Cortex of kidney (tissue), 1 donor: ENCODE measurements at places on chromosomes 4 and X.

DNA sequence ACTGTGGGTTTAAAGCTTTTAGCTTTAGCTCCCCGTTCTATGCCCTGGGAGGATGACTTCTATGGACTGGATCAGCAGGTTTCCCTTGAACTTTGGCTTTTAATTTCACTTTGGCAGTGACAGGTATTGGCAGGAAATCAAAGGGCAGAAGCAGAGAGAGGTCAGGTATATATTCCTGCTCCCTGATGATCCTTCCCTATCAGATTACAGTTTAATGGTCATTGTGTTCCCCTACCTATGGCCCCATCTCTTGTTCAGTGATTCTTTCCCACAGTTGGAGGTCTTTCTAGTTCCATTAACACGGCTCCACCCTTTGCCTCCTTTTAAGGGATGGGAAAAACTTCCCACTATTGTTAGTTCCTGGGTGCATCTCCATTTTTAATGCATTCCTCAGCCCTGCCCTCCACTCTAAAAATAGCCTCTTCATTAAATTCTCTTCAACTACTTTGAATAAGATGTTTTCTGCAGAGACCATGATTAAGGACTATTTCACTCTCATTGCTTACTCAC, 107.8 kb upstream of the TMEM47 start:
- DNase-seq, result no peak

GRCh38 chrX:12992544-12993118, 17.7 kb downstream of the TMSB4X start:
- no peak for DNase-seq

- DNase-seq, result no peak
Measured at GRCh38 chrX:13270360-13270759, 49.5 kb downstream of the ATXN3L start.

DNA sequence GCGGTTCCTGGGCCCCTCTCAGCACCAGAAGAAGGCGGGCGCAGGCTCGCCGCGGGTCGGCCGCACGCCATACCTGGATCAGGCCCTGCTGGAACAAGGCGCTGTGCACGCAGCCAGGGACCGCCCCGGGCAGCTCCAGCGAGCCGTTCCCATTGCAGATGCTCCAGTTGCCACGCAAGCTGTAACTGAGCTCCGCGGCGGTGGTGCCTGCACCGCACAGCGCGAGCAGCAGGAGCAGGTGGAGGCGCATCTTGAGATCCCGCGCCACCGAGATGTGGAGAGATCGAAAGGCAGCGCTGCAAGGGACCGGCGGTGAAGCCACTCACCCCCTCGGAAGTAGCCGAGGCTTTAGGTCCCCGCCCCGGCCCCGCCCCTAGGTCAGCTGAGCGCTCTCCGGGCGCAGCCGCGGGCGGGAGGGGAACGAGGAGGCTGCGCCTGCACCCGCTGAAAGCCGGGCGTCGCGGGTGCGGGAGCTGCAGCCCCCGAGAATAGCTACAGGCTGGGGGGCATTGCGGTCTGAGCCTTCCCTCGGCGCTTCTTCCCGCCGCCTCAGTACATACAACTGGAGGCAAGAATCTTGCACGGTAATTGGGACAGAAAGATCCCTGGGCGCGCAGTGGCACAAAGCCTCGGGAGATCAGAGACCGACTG, at the start of gene MANBA:
Gene MANBA (minus strand): TSS at position 324 of the 651 bp plus-strand sequence. CDS start 74 bp downstream, at position 250.
- DNase-seq, result no peak

- DNase-seq, result no peak
Measured at GRCh38 chr4:77776182-77777134, 42.7 kb downstream of the CNOT6L start.

- DNase-seq, result no peak
Measured at GRCh38 chr4:80387390-80388283, 52.1 kb downstream of the CFAP299 start.

GRCh38 chr4:36921476-36922216, 322.9 kb upstream of the NWD2 start:
- DNase-seq, result no peak

- DNase-seq, result no peak
Measured at GRCh38 chr4:137768196-137768595, 235.9 kb upstream of the PCDH18 start.

- DNase-seq, result no peak
Measured at GRCh38 chr4:114385195-114385985, 213.2 kb upstream of the UGT8 start.

GRCh38 chrX:77949840-77950239, 19.6 kb downstream of the PGAM4 start:
- DNase-seq, result no peak

DNA sequence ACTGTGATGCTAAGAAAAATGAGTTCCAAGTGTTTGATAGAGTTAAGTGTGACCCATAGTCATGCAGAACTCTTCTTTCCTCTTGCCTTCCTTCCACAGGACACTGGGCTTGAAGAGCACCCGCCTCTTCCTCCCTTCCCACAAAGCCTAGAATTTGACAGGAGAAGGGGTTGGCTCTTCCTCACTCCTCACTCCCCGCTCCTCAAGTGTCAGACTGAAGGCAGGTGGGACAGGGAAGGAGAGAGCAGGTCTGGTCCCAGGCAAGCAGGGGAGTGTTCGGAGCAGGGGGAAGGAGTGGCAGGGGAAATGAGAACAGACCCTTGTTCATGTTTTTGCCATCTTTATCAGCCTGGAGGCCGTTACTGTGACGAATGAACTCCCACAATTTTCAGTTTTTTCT, 10.7 kb downstream of the MAGED2 start:
- no peak for DNase-seq

DNA sequence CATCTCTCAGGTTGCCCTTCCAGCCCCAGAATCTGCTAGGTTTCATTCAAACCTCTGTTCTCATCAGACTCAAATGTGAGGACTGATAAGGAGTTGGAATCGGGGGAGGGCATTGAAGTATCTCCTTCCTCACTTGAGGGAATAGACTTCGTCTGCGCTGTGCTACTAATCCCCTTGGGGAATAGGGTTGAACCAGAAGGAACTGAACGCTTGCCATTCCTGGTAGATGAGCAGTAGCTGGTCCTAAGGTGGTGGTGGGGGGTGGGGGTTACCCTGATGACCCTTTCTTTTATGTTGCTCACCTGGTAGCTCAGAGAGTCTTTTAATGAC, 692 bp upstream of the SLC9A7 start:
- no peak for DNase-seq

- DNase-seq, result no peak
Measured at GRCh38 chrX:100076031-100076430, 334.0 kb downstream of the PCDH19 start.

GRCh38 chr4:44725726-44726037, 674 bp downstream of the GNPDA2 start:
- DNase-seq, result no peak

- DNase-seq, result no peak
Measured at GRCh38 chrX:49106296-49106695, 17.2 kb downstream of the GPKOW start.

DNA sequence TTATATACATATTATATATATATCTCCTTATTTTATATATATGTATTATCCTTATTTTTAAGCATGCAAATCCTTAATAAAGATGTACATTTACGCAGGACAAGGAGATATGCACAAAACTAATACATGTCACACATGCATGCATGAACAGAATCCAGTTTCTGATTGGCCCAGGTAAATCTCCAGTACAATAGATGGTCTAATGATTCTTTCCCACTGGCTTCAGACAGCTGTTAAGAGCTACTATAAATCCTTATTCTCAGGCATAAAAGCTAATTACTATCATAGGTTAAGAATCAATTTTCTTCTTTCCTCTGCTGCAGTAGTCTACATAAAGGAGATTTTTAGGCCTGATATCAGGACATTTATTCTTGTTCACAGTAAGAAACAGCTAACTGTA, 689.8 kb downstream of the KCTD8 start:
- DNase-seq, result no peak

GRCh38 chr4:3369781-3370674, 71.7 kb upstream of the HGFAC start:
- no peak for DNase-seq

- no peak for DNase-seq
Measured at GRCh38 chr4:48683784-48684666, 96.1 kb downstream of the FRYL start.

- no peak for DNase-seq
Measured at GRCh38 chr4:81424336-81424735, 47.4 kb downstream of the RASGEF1B start.

DNA sequence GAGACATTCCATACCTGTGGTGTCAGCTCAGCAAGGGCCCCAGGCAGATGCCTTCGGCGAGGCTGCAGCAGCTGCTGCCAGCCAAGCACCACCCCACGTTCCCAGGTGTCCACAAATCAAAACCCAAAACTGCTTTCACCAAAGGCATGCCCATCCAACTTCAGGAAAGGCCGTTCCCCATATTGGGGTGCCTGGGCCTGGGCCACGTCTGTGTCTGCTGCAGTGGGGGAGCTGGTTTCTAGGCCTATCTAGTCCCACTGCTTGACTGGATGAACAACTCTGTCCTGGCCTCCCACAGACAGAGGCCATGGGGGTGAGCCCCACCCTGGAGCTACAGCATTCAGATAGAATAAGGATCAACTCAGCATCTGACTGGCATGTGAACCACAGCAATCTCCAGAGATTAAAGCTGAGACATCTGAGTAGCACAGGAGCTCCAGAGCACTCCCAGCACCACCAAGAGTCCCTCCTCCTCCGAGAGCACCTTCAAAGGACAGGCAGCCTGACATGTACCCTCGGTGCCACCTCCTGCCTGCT, 37.0 kb downstream of the NAT8L start:
- DNase-seq, result no peak

- DNase-seq, result no peak
Measured at GRCh38 chr4:17400686-17401085, 111.2 kb downstream of the QDPR start.

DNA sequence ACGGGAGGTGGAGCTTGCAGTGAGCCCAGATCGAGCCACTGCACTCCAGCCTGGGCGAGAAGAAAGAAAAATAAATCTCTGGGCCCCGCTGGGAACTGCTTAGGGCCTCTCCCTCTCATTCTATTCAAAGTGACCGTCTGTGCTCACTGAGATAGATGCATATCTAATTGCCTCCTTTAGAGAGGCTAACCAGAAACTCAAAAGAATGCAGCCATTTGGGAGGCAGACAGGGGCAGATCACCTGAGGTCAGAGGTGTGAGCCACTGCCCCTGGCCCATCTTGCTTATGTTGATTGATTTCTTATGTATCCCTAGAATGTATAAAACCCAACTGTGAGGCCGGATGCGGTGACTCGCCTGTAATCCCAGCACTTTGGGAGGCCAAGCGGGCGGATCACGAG, 6.2 kb upstream of the CSF2RA start:
- no peak for DNase-seq
